ENCODE measurements at places on chromosomes 7 and 10.

DNA sequence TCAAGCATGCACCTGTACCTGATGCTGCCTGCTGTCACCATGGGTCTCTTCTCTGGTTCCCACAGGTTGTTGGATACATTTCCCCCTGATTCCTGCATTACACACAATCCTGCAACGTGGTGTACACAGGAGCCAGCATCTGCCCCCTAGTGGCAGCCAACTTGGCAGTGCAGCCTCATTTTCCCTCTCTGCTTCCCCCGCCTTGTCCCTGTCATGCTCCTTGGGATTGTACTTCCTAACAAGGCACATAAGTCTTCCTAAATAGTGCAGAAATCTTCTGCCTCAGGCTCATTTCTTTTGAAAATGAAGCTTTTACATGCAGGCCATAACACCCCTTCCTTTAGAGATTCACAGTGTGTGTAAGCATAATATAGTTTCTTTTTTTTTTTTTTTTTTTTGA, 387.5 kb downstream of the CCSER2 start:
- H3K4me3 ChIP-seq, result no peak overlapping the region
- H3K27ac ChIP-seq, result no peak overlapping the region
- no peaks in the 10 kb centered on the region for H3K36me3 ChIP-seq
- H3K4me1 ChIP-seq, result no peaks in the 10 kb centered on the region

- peaks cover 9% of the 10 kb centered on the region for H3K36me3 ChIP-seq
- peaks cover 37% of the 10 kb centered on the region for H3K4me1 ChIP-seq
- no peaks in the 10 kb centered on the region for H3K27me3 ChIP-seq
- H3K27ac ChIP-seq, result peak overlapping the region; percentile 98
- peak overlapping the region; percentile 99 for H3K4me3 ChIP-seq
Observed at GRCh38 chr7:91940171-91940570, 491 bp upstream of the AKAP9 start.

- no peaks in the 10 kb centered on the region for H3K36me3 ChIP-seq
- no peak for DNase-seq
- H3K4me3 ChIP-seq, result no peak overlapping the region
- H3K4me1 ChIP-seq, result no peaks in the 10 kb centered on the region
Observed at GRCh38 chr7:112678626-112679025, 111.6 kb downstream of the TMEM168 start.

- no peak overlapping the region for H3K4me3 ChIP-seq
- no peaks in the 10 kb centered on the region for H3K4me1 ChIP-seq
- no peaks in the 10 kb centered on the region for H3K36me3 ChIP-seq
Observed at GRCh38 chr10:54372179-54372578, 428.9 kb downstream of the PCDH15 start.

DNA sequence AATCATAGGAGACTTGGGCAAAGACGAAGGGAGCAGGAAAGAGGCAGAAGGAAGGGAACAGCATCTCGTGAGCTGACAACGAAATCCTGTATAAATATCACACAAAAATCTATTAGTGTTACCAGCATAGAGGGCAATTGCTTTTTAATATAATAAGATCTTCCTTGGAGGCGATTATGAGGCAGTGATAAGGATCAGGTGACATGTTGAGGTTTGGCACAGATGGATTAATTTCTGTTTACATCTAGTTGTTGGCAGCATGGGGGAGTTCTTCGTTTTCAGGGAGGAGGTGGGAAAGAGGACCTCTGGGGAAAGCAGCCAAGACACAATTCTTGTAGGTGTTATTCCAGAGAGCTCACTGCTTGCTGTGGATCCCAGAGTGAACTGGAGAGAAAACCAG, 163.8 kb downstream of the PLXNA4 start:
- DNase-seq, result no peak
- H3K4me1 ChIP-seq, result no peaks in the 10 kb centered on the region
- H3K36me3 ChIP-seq, result no peaks in the 10 kb centered on the region

DNA sequence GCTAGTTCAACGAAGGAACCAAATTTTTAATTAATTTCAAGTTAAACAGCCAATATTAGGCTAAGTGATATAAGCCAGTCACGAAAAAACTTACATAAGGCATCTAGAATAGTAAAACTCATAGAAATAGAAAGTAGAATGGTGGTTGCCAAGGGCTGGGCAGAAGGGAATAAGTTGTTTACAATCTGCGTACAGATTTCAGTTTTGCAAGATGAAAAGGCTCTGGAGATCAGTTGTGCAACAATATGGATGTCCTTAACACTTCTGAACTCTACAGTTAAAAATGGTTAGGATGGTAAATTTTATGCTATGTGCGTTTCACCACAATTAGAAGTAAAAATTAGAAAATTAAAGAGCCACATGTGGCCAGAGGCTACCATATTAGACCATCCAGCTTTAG, 13.3 kb downstream of the SCRN1 start:
- DNase-seq, result no peak
- no peak overlapping the region for H3K27ac ChIP-seq
- H3K4me1 ChIP-seq, result no peaks in the 10 kb centered on the region

All from activated T-cell treated with anti-CD3 and anti-CD28 coated beads, Interleukin-2, amount 50 U/mL, for 24 hours (primary cell).